ENCODE measurements at places on chromosomes 6 and 20. TPM values are rescaled to one million over a fixed set of nuclear protein-coding genes. Genes with fewer than 3 reads are reported as not detected.

LY6G6F gene
- total RNA-seq: not detected

TREM1 gene
- total RNA-seq: 0.20 TPM

- no peaks in the 10 kb centered on the region for H3K27me3 ChIP-seq
- peak; percentile 6 for DNase-seq
- no peak overlapping the region for H3K27ac ChIP-seq
- H3K4me1 ChIP-seq: no peaks in the 10 kb centered on the region
- no peak overlapping the region for H3K4me3 ChIP-seq
These were observed 66.1 kb upstream of the NOX3 start for GRCh38 chr6:155521719-155522118.

DNA sequence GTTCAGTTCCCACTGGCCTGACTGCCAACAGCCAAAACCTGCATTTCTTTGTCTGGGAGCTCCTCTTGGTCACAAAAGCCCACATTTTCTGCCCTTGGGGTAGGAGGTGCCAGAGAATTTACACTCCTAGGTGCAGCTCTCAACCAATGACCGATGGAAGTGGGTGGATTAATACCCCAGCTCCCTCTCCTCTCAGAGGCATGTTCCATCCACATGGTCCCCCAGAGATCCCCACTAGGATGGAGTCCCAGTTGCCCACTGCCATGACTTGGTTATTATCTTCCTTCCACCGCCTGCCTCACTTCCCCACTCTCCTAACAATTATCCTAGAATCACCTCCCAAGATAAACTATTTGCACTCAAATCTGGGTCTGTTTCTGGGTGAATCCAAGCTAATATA lies 111.1 kb upstream of the RIN2 start:
- H3K4me3 ChIP-seq: no peak overlapping the region
- H3K27ac ChIP-seq: no peak overlapping the region
- H3K4me1 ChIP-seq: no peaks in the 10 kb centered on the region
- no peak for DNase-seq
- no peaks in the 10 kb centered on the region for H3K27me3 ChIP-seq

CST5 gene
- total RNA-seq: 0.41 TPM
